ENCODE measurements at places on chromosomes 5 and 9.

DNA sequence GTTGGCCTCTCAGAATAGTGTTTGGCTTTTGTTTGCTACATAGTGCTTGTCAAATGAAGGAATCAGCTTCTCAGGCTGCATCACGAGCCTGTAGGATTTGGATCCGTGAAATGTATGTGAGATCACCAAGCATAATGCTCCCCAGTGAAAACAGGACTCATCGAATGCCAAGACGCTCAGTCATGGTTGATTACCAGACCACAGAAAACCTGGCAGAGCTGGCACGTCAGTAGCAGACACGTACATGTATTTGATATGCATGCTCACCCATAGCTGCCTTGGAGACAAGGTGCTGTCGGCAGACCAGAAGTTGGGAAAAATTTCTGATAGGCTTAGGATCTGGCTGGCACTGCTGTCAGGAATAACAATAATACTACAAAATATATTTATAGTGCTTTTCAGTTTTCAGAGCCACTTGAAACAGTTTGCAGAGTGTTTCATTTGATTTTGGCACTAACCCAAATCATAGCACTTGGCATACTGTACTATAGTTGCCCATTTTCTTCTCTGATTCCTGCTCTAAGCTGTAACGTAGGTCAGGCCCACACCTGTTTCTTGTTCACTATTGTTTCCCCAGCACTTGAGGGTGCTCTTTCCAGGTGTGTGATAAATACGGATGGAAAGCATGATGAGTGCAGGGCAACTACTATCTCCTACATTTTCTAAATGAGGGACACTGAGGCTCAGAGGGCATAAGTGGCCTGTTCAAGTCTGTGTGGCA, 226.1 kb downstream of the NR3C1 start:
- DNase-seq, result peak; percentile 63

DNA sequence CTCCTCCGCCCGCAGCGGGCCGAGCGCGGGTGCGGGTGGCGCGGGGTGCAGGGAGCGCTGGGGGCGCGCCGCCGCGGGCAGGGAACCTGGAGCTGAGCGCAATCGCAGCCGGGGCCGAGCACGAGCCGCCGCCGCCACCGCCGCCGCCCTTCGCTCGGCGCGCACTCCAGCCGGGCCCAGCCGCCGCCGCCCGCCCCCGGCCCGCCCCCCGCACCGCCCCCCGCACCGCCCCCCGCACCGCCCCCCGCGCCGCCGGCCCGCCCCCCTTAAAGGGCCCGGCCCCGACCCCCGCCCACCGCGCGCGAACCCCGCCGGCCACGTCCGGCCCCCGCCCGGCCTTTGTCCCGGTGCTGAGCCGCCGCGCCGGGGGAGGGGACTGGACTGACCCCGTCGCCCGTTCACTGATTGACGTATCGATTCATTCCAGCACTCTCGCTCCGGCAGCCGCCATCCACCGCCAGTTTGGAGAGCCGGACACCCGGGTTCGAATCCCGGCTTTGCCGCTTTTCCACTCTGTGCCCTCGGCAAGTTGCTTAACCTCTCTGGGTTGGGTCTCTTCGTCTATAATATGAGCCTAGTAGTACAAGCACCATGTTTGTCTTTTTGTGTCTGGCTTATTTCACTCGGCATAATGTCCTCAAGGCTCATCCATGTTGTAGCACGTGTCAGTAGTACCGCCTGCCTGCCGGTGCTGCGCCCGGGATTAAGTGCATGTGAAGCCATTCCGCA, at the start of gene SH3PXD2B:
SH3PXD2B (minus strand) TSS at position 168 of the 729 bp plus-strand sequence. CDS start 173 bp downstream, outside the sequence.
- no peak for DNase-seq

GRCh38 chr5:139263536-139263935, 30.0 kb upstream of the MATR3 start:
- no peak for DNase-seq

GRCh38 chr5:60685028-60685427, 14.9 kb downstream of the DEPDC1B start:
- DNase-seq, result no peak

DNA sequence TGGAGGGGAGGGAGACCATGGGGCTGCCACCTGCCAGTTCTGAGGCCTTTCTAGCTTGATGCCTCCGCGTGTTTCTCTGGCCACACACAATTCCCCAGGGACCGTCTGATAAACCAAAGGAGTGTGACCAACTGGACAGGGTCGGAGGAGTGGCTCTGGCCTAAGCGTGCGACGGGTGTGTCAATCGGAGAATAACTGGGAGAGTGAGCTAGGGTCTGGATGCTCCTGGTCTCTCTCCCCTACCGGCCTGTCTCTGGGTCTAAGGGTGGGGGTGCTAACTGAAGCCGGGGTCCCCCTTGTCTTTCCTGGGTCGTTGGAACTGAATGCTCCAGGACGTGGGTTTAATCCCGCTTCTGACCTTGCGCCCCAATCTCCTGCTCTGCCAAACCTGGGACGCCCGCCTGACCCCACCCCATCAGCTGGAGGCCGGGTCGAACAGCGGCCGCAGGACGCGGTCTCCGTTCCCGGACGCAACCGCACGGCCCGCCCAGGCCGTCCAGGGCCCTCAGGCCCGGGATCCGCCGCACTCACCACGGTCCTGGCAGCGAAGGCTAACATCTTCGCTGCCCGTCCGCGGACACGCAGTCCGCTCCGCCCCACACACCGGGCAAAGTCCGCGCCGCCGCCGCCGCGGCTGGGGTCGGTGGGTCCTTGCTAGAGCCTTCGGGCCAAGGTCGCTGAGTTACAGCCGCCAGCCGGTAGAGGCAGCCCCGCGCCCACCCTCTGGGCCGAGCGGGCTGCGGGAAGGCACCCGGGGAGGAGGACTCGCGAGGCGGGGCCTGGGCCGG, 447 bp downstream of the CRAT start:
- no peak for DNase-seq

DNA sequence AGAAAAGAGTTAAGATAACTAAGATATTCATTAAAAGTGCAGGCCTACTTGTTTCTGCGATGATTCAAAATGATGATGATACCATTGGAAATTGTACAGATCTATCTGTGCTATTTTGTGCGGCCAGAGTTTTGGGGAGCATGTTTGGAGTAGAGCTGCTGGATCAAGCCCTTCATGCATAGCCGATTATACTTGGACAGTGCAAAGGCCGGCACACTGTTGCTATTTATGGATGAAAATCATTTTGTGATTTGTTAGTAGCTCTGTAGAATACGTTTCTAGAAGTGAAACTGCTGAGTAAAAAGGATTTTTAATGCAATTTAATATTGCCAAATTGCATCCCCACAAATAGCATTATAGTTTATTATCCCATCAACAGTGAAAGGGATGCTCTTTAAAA, 82.1 kb upstream of the NMUR2 start:
- DNase-seq, result no peak

DNA sequence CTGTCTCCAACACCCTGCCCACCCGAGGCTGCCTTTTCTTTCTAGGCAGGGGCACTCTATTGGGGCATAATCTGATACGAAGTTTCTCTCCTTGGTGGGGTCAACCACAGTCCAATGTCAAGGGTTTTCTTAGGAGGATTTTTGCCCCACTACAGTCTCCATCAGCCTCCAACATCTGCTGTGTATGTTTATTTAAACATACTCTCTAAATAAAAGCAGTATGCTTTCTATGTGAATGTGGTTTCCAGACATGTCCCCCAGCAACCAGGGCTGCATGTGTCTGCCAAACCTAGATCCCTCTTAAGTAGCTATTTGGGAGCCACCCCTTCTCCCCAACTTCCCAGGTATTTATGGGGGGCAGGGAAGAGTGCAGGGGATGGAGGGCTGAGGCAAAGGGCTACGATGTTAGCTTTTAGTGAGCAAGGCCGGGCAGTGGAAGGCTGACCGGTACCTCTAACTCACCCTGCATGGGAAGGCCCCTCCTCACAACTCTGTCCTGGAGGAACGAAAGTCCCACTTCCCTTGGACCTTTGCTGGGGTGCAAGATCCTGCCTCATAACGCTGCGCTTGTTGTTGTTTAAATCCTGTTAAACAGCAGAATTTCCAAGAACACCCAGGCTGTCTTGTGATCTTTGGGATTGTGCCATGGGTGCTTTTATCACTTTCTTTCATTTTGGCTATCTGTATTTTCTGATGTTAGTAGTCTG, 75.4 kb downstream of the NREP start:
- DNase-seq, result no peak

GRCh38 chr9:37100741-37101140, 19.6 kb upstream of the ZCCHC7 start:
- DNase-seq, result no peak

DNA sequence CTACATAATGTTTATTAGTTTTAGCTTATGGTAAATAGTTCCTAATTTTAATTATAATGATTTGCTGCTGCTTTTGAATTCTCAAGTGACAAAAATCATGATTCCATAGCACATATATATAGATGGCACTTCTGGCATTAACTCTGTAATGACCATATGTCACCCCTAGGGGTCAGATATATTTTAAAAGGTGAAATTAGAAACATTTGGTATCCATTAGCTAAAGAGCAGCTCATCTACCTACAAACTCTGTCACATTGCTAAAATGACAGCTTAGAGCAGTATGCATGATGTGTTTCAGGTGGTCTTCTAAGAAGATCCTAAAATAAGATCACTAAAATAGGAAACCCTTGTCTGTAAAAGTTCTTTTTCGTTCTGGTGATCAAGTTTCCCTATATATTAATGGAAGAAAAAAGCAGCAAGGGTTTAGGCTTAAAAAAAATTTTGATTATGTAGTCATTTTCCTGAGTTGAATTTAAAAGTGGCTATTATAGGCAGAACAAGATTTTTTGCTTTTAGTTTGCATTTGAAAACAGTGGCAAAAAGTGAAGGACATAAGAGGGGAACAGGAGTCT, 157.7 kb upstream of the POU5F2 start:
- DNase-seq, result no peak

DNA sequence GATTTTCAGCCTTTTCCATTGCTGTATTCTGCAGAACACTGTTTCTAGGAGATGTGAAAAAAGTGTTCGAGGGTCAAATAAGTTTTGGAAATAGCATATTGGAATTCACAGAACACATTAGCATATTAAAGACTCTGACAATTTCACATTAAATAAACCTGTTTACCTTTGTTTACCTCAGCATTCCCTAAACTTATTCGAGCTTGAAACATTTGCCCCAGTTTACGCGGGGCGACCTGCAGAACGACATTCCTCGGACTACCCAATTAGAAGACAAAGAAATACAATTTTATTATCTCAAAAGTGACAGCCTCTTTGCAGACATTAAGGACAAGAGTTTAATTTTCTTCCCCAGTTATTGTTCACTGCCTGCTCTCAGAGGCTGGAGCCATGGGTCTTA, 110.3 kb upstream of the NFIB start:
- DNase-seq, result no peak

- DNase-seq, result no peak
These were observed 46.6 kb upstream of the SLC12A2 start for GRCh38 chr5:128036950-128037349.

DNA sequence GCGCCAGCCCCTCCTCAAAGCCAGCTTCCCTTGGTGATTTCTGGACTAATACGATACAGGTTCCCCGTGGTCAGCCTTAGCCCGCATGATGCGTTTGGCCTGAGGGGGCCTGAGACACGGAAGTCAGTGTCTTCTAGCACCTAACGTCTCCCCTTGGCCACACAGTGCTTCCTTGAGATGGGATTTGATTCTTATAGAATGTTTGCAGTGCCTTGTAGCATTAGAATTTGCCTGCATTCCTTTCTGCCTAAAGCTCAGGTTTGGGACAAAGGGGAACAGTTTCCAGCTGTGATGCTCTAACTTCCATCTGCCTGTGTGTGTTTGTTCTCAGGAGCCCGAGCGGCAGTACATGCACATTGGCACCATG, 34.4 kb downstream of the CFAP90 start:
- DNase-seq, result no peak

DNA sequence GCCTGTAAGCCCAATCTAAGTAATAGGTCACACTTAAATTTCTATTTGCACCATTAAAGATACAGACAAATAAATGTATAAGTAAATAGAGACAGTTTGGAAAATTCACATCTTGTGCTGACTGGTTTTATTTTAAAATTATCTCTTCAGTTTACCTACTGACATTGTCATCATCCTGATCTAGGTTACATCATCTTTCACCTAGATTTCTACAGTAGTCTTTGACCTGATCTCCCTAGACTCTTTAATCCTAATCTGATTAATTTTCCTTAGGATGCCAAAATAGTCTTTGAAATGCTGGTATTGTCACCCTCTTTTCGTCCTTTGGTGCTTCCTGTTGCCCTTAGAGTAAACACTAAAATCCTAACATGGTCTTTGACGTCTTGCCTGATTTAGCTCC, 43.9 kb downstream of the NDUFS4 start:
- no peak for DNase-seq

GRCh38 chr9:93132946-93133680, 938 bp downstream of the NINJ1 start:
- no peak for DNase-seq

DNA sequence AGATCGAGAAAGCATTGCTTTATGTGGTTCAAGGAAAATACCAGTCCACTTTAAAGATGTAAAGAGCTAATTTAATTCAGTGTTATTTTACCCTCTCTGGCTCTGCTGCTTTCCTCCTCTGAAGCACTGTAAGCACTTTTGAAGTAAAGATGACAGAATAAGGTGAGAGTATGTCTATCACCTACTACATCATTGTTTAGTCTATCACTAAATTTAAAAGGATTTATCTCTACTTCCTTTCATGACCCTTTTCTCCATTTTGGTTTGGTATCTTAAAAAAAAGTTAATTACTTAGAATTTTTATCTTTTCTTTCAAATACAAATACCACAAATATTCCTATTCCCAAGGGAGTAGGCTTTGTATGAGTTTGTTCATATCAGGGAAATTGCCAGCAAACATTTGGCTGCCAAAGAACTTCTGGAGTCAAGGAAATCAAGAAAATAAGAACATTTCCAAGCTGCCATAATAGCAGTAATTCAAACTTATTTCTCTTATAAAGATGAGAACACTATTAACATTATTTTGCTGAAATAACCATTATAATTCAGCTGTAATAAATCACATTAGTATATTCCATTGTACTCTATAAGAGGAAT, 77.8 kb downstream of the SLC38A9 start:
- no peak for DNase-seq
